Keratinocyte (primary cell): ENCODE measurements at places on chromosomes 6 and 20.

DNA sequence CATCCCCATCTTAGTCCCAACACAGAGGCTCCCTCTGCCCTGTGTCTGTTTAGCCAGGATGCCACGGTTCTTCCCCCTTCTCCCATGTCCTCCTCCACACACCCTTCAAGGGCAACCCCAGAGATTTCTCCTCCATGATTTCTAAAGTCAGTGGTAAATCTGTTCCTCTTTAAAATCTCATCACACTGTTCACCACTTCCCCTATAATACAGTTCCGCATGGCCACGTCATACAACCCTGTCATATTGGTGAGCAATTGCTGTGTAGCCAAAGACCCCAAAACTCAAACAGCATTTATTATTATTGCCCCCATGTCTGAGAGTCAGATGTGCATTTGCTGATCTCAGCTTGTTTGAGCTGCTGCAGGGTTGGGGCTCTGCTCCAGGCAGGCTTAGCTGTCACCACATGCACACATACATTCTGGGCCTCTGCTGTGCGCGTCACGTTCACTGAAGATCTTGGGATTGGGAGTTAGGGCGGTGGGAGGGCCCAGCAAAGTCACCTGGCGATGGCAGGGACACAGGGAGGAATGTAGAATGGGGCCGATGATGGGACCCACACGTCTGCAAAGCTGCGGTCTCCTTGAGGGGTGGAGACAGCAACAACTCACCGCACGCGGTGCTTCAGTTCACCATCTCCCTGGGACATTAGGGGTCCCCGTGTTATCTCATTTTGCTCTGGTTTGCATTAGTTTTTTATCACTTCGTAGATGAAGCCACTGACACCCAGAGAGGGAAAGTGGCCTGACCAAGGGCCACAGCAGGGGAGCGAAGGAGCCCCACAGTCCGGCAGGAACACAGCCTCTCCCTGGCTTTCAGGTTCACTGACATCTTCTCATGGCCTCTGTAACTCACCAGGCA lies 36.9 kb upstream of the CD93 start:
- H3K27ac ChIP-seq = no peak overlapping the region
- peaks cover 10% of the 10 kb centered on the region for H3K4me1 ChIP-seq
- H3K4me3 ChIP-seq = no peak overlapping the region
- H3K27me3 ChIP-seq = no peaks in the 10 kb centered on the region

- H3K27ac ChIP-seq = no peak overlapping the region
- peaks cover 18% of the 10 kb centered on the region for H3K4me1 ChIP-seq
- H3K4me3 ChIP-seq = no peak overlapping the region
- H3K36me3 ChIP-seq = no peaks in the 10 kb centered on the region
- no peaks in the 10 kb centered on the region for H3K27me3 ChIP-seq
Measured at GRCh38 chr6:72533606-72534005, 88.3 kb upstream of the KCNQ5 start.

DNA sequence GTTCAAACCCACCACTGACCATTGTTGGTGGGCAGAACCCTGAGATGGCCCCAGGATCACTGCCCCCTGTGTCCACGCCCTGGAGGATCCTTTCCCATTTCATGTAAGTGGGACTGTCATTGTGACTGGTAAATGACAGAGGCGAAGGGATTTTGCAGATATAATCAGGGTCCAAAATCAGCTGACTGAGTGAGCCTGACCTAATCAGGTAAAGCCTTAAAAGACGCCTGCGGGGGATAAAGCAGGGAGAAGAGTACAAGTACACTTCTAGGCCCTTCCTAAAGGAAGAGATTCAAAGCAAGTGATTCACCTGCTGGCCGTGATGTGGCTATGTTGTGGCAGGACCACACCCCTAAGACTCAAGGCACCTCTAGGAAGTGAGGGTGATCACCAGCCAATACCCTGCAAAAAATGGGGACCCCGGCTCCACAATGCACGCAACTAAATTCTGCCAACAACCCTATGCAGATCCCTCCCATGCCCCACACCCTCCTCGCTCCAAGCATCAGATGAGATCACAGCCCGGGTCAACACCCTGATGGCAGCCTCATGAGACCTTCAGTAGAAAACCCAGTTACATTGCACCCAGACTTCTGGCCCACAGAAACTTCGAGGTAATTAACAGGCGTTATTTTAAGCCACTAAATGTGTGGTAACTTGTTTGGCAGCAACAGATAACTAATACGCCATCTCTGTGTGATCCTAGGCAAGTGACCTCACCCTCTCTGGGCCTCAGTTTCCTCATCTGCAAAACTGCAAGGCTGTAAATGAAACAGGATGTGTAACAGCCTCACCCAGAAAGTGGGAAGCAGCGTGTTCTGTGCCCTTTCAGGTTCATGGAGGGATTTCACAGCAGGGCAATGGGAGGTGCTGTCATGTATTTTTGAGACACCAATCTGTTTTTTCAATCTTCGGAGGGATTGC lies 11.3 kb downstream of the PREX1 start:
- H3K36me3 ChIP-seq = no peaks in the 10 kb centered on the region
- peaks cover 8% of the 10 kb centered on the region for H3K27me3 ChIP-seq
- no peaks in the 10 kb centered on the region for H3K4me1 ChIP-seq
- H3K27ac ChIP-seq = no peak overlapping the region
- DNase-seq = no peak
- H3K4me3 ChIP-seq = no peak overlapping the region

- no peaks in the 10 kb centered on the region for H3K36me3 ChIP-seq
- no peak for DNase-seq
- no peaks in the 10 kb centered on the region for H3K27me3 ChIP-seq
- H3K4me3 ChIP-seq = no peak overlapping the region
- peak overlapping the region; percentile 48 for H3K27ac ChIP-seq
Measured at GRCh38 chr6:116011520-116011919, 49.2 kb downstream of the FRK start.

DNA sequence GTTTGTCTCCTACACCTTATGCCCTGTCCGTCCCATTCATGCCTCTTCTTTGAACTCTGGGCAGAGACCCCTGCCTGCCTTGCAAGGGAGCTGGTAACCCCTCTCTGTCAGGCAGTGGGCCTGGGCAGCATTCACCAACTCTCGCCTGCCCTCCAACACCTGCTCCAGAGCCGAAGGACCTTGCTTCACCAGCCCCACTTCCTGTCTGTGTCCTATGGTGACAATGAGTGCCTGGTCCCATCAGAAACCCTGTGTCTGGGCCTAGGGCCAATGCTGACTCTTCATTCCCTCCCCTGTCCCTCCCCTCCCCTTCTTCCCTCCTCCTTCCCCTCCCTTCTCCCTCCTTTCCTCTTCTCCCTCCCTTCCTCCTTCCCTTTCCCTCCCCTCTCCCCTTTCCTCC lies 22.8 kb upstream of the PCMTD2 start:
- H3K4me1 ChIP-seq = peaks cover 6% of the 10 kb centered on the region
- no peak for DNase-seq
- no peaks in the 10 kb centered on the region for H3K36me3 ChIP-seq
- H3K4me3 ChIP-seq = no peak overlapping the region
- H3K27ac ChIP-seq = no peak overlapping the region

DNA sequence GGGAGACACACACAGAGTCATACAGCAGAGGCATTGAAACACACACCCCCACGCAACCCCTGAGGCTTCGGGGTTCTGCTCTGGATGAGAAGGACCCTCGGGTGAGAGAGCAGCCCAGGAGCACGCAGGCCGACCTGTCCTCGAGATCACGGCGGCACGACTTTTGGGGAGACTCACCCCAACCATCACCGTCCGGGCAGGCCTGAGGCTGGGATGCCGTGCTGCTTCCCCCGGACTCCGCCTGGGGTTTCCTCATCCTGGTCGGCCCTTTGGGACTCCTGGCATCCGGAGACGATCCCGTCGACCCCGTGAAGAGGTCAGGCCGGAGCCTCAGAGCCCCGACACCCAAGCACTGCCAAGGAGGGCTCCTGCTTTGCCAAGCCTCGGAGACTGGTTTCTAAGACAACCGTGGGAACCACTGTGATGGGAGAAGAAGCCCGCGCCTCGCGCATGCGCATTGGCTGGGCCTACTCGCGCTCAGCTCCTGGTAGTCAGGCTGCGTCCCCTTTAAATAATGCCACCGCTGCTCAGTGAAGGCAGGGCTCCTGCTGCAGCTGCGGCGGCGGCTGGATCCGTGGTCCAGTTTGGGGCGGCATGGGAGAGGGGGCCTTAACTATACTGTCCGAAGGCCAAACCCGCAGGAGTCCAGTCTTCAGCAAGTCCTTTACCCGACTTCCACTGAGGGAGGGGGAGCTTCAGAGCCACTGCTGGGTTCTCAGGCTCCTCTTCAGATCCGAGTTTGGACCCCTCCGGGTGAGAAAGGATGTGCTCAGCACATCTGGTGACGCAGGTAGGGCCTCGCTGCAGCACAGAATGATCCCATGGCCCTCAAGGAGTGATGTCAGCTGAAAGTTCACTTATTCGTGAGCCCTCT lies 171.4 kb upstream of the ZNF337 start:
- H3K27ac ChIP-seq = no peak overlapping the region
- H3K36me3 ChIP-seq = no peaks in the 10 kb centered on the region
- H3K4me3 ChIP-seq = peak overlapping the region; percentile 56
- H3K4me1 ChIP-seq = peaks cover 9% of the 10 kb centered on the region

- H3K4me3 ChIP-seq = no peak overlapping the region
- no peak overlapping the region for H3K27ac ChIP-seq
- no peaks in the 10 kb centered on the region for H3K36me3 ChIP-seq
- DNase-seq = no peak
- H3K4me1 ChIP-seq = peaks cover 40% of the 10 kb centered on the region
Measured at GRCh38 chr20:18974660-18975059, 161.1 kb downstream of the SCP2D1 start.

GRCh38 chr6:24493945-24494820 lies 586 bp upstream of the ALDH5A1 start:
- peaks cover 13% of the 10 kb centered on the region for H3K27me3 ChIP-seq
- no peaks in the 10 kb centered on the region for H3K4me1 ChIP-seq
- DNase-seq = no peak
- H3K27ac ChIP-seq = no peak overlapping the region
- H3K36me3 ChIP-seq = no peaks in the 10 kb centered on the region

DNA sequence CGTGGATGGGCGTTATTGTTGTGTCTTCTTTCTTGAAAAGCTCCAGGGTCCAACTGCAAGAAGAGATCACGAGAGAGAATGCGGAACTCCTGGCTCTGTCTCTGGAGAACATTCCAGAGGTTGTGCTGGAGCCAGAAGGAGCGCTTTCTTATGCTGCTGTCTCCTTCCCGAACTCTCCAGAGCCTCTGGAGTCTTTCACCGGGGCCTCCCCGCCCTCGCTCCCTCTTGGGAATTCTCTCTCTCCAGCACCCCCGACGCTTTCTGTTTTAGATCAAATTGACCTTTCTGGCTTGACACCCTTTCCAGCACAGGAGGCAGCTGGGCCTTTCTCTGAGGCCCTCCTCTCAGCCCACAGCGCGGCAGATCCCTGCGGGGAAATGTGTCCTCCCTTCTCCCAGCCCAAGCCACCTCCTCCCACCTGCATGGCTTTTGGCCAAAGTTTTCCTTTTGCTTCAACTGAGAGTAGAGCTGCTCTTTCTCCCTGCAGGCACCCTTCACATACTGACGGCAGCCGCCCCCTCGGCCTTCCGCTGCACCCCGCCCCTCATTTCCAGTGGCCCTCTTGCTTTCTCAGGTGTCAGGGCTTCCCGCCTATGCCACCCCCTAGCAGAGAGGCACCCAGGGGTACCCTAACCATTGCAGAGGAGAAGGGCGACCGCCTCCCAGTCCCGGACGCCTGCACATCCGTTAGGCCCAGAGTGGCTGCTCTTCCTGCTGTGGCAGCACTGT lies 6.6 kb upstream of the CCR6 start:
- no peaks in the 10 kb centered on the region for H3K36me3 ChIP-seq
- no peak for DNase-seq
- H3K4me1 ChIP-seq = no peaks in the 10 kb centered on the region
- H3K27ac ChIP-seq = no peak overlapping the region
- H3K4me3 ChIP-seq = no peak overlapping the region

DNA sequence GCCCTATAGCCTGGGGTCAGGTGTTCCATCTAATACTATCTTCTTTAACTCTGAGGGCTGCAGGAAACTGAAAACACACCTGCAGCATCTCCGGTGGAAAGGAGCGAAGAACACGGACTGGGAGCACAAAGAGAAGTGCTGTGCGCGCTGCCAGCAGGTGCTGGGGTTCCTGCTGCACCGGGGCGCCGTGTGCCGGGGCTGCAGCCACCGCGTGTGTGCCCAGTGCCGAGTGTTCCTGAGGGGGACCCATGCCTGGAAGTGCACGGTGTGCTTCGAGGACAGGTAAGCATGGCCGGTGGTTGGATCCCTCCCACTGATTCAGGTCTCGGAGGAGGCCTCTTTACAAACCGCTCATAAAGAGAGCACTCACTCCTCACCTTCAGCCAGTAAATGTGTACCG lies 15.5 kb downstream of the SYTL3 start:
- no peak for DNase-seq
- H3K36me3 ChIP-seq = no peaks in the 10 kb centered on the region
- no peaks in the 10 kb centered on the region for H3K27me3 ChIP-seq
- H3K27ac ChIP-seq = no peak overlapping the region

GRCh38 chr20:57922083-57922482 lies 212.3 kb upstream of the PMEPA1 start:
- no peaks in the 10 kb centered on the region for H3K36me3 ChIP-seq
- no peak for DNase-seq
- H3K4me1 ChIP-seq = no peaks in the 10 kb centered on the region
- H3K27ac ChIP-seq = no peak overlapping the region

DNA sequence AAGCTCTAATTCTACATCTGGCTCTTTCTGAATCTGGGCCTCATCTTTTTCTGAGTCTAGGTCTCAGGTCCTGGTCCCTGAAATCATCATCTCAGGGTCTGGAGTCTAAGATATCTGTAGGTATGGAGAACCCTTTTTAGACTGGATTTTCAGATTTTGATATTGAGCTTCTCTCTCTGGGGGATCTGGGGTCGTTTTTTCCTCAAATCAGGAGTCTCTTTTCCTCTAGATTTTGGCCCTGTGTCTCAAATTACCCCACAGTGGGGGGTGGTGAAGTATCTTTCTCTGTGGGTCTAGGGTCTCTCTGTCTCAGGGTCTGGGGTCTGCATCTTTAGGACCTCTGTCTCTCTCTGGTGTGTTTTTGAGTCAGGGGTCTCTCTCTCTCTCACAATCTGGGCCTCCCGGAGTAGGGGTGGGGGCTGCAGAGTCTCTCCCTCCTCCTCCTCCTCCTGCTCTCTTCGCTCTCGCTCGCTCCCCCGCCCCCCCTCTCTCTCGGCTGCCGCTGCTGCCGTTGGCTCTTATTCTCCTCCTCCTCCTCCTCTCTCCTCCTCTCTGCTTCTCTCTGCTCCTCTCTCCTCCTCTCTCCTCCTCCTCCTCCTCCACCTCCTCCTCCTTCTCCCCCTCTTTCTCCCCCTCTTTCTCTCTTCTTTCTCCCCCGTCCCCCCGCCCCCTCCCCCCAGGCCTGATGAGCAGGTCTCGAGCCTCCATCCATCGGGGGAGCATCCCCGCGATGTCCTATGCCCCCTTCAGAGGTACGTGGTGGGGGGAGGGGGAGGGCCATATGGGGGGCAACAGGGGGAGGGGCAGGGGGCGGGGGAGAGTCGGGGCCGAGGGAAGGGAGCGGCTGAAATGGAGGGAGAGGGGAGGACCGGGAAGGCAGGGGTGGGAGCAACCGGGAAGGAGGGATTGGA lies at the start of gene SYNGAP1:
Gene SYNGAP1, plus strand, starts transcription at position 486 of the 911 bp plus-strand sequence. Its CDS starts 200 bp downstream, at position 686.
- peaks cover 30% of the 10 kb centered on the region for H3K4me1 ChIP-seq
- peaks cover 12% of the 10 kb centered on the region for H3K36me3 ChIP-seq
- H3K27me3 ChIP-seq = no peaks in the 10 kb centered on the region
- H3K4me3 ChIP-seq = no peak within 1 kb of the TSS

GRCh38 chr6:145539831-145540230 lies 195.5 kb downstream of the EPM2A start:
- H3K27me3 ChIP-seq = no peaks in the 10 kb centered on the region
- H3K36me3 ChIP-seq = no peaks in the 10 kb centered on the region
- no peak overlapping the region for H3K4me3 ChIP-seq

- H3K27me3 ChIP-seq = no peaks in the 10 kb centered on the region
- no peak overlapping the region for H3K27ac ChIP-seq
- no peaks in the 10 kb centered on the region for H3K4me1 ChIP-seq
- DNase-seq = no peak
Measured at GRCh38 chr20:41956338-41957074, 338.3 kb upstream of the CHD6 start.
